ENCODE measurements at places on chromosomes 1 and 21. TPM values are rescaled to one million over a fixed set of nuclear protein-coding genes. Genes with fewer than 3 reads are reported as not detected.

DNA sequence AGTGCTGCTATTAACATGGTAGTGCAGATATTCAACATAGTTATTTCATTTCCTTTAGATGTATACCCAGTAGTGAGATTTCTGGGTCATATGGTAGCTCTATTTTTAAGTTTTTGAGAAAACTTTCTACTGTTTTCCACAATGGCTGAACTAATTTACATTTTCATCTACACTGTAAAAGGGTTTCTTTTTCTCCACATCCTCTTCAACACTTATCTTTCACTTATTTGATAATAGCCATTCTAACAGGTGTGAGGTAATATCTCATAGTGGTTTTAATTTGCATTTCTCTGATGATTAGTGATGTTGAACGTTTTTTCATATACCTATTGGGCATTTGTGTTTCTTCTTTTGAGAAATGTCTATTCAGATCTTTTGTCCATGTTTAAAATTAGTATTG lies 149.8 kb downstream of the PDE4B start:
- no peak overlapping the region for H3K4me3 ChIP-seq
- peaks cover under 1% of the 10 kb centered on the region for H3K4me1 ChIP-seq
- DNase-seq, result no peak
- H3K36me3 ChIP-seq, result no peaks in the 10 kb centered on the region
- no peaks in the 10 kb centered on the region for H3K27me3 ChIP-seq

DNA sequence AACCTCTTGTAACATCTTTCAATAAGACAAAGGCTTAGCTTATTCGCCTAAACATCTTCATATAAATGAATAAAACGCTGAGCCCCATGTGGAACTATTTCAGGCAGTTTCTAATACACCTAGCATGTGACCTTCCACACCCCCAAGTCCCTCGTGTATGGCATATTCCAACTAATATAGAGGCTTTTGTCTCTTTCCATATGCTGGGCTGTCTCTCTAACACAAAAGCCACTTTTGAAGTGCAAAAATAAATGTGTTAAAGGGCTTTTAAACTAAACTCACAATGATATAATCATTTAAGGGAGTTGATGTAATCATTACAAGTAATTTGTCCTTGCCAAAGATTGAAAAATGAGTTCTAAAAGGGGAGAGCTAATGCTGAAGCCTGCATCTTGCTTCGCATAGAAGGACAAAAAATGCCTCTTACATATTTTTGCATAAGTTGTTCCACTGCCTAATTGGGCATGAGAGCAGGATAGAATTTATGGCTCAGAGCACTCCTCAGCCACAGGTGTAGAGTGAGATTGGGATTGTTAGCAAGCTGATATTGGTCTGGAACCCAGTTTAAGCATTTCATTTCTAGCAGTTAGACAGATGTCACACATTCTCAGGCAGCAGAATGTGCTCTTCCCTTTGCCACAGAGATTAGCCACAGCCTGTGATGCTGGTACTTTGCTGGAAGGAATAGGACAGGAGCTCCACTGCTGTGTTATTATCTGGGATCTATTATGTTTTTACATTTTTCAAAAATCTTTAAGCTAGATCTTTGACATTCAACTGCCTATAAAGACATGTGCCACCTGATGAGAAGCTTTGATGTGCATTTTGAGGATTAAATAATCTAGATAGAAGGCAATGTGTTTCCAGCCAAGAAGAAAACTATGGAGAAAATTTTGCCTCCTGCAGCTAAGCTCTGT lies 1044.4 kb downstream of the ADGRL2 start:
- no peak for DNase-seq
- no peaks in the 10 kb centered on the region for H3K4me1 ChIP-seq
- H3K4me3 ChIP-seq, result no peak overlapping the region
- no peak overlapping the region for H3K27ac ChIP-seq
- no peaks in the 10 kb centered on the region for H3K36me3 ChIP-seq

GRCh38 chr1:33343539-33343938 lies 22.6 kb upstream of the A3GALT2 start:
- no peak overlapping the region for H3K4me3 ChIP-seq
- peaks cover 95% of the 10 kb centered on the region for H3K4me1 ChIP-seq
- H3K27ac ChIP-seq, result peak overlapping the region; percentile 96
- peaks cover 39% of the 10 kb centered on the region for H3K36me3 ChIP-seq

DNA sequence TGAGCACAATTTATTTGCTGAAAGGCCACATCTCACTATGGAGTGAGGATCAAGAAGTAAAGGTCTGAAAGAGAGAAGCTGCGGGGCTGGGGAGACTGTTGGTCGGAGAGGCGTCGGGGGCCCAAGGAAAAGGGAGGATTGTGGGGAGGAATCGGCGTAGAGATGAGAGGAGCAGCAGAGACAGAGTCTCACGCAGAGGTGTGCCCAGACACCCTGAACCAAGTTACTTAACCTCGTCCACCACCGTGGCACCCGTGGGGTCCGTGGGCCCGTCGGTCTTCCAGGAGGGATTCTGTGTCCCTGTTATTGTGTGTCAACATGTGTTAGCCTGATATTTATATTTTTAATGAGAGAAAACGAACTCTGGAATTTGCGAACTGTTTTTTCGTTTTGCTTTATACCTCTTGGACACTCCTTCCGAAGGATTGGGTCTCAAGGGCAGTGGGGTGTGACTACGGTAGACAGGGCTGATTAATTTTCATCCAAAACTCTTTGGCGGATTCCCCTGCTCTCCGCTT lies 3.8 kb upstream of the NBPF1 start:
- H3K27ac ChIP-seq, result no peak overlapping the region
- no peaks in the 10 kb centered on the region for H3K27me3 ChIP-seq

- peaks cover 7% of the 10 kb centered on the region for H3K36me3 ChIP-seq
- H3K27ac ChIP-seq, result peak overlapping the region; percentile 82
- H3K27me3 ChIP-seq, result no peaks in the 10 kb centered on the region
- DNase-seq, result peak; percentile 64
- peak overlapping the region; percentile 78 for H3K4me3 ChIP-seq
These were observed 885 bp downstream of the AHCYL1 start for GRCh38 chr1:109985247-109986053.

Gene CNR2
- not detected for total RNA-seq

Gene CHIA
- not detected for total RNA-seq

Gene DEPDC1
- total RNA-seq, result 1.4 TPM

Gene C1orf53
- 6.5 TPM for total RNA-seq

Gene IBA57
- total RNA-seq, result 4.4 TPM
